ENCODE measurements at places on chromosomes 3 and 15.

GRCh38 chr3:44090036-44090435, 151.7 kb upstream of the TOPAZ1 start:
- no peak for DNase-seq

DNA sequence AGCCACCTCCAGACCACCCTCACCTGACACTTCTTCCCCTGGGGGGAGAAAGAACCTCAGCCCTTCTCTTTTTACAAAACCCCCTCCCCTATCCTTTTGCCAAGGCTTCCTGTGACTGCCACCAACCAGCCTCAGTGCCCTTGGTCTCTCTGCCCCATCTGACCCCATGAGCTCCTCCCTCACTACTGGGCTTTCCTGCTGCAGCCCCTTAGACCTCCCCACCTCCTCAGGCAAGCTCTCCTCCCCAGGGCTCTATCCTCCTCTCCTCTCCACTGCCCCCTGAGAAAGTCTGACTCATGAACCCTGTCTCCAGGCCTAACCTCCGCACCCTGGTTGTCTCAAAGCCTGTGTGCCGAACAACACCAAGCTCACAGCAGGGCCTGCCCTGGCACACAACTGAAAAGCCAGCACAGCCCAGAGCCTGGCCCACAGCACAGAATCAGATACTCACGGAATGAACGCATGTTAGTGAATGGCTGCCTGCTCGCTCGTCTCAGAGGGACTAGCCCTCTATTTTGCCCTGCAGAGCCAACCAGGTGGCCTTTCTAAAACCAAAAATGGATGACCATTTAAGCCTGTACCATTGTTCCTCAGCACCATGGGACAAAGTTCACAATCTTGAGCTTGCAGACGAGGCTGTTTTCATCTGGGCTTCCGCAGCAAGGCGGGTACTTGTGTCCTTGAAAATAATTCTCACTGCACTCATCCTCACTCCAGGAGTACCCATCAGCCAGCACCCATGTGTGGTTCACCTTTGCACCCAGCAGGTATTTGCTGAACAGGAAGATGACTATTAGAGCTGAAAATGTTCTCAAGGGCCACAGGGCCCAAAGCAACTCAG, 1.7 kb downstream of the CHDH start:
- DNase-seq: no peak

DNA sequence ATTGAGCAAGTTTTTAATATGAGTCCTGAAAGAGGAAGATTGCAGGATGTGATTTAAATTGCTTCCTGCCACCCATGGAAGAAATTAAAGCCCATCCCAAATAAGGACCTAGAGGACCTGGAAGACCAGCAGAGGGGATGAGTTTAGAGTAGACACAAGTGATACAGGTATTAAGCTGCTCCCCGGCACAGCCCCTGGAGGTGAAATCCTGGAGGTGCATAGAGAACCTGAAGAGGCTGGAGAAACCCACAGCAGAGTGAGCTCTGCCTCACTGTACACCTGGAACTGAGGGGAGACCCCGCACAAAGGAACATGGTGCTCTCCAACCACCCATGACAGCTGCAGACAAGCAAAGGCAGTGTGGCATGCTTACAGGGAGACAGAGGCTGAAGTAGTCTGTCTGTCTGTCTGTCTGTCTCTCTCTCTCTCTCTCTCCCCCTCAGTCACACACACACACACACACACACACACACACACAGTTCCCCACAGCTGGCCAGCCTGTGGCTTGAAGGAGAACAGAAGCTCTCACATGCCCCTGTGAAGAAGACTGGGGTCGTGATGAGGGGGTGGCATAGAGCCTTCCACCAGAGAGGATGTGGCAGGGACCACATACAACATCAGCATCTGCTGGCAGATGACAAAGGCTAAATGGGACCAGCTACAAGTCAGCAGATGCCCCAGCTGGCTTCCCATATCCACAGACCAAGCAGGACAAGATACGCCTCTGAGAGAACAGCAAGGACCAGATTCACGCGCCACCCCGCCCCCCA, 38.1 kb downstream of the FSIP1 start:
- DNase-seq: no peak

- DNase-seq: no peak
Measured at GRCh38 chr3:17238023-17238422, 353.3 kb downstream of the PLCL2 start.

DNA sequence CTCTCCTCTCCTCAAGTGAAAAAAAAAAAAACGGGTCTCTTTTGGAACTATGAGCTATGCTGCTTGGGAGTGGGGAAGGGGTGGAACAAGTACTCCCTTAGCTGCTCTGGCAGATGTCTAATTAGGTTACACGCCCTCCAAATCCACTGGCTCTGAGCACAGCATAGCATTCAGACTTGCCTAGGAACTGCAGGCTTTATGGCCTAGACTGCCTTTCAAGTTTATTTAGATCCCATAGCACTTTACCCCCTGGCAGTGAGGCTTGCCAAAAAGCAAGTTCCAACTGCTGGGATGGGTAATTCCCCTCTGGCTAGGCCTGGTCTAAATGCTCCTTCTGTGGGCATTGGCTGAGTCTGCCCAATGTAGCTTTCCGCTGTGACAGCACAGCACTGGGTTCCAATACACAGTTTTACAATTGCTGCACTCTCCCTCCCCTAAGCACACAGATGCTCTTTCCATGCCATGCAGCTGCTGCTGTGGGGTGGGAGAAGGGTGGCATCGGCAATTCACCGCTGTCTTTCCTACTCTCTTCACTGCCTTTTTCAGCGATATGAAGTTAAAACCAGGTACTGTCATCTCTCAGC, 152.8 kb downstream of the KCNAB1 start:
- no peak for DNase-seq

DNA sequence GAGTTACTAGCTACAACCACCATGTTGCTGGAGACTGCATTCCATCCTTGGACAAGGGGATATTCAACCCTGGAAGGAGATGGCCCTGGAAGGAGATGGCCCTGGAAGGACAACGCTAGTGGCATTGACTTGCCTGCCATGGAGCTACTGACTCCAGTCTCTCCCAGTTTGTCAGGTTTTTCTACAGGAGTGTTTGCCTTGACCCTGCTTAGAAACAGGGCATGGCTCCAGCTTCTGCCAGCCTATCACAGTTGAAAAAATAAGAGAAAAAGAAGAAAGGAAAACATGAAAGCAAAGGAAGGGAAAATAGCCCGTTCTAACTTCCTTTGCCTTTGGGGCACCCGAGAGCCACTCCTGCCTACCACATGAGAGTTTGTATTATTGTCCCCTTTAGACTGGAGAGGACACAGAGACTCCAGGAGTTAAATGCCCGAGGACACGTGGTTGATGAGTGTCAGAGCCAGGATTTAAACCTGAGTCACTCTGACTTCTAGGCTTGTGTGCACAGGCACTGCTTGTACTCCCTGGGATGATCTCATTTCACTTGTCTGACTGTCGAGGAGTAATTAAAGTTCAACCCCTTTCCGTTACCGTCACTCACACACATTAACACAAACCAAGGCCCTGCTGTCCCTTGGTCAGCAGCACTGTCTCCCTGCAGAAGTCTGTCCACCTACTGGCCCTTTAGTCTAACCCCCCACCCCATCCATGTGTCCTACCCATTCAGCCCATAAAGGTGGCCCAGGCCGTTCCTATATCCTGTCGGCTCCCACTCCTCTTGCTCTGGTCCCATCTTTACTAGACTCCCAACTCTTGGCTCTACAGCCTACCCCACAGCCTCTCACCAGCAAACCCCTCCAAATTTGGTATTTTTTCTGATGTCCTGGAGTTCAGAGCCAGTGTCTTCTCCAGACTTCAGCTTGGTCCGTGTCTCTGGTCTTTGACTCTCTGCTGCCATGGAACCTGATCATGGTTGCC, 46.1 kb downstream of the C2CD4A start:
- no peak for DNase-seq

- no peak for DNase-seq
Measured at GRCh38 chr3:85821130-85821756, 862.5 kb downstream of the CADM2 start.

DNA sequence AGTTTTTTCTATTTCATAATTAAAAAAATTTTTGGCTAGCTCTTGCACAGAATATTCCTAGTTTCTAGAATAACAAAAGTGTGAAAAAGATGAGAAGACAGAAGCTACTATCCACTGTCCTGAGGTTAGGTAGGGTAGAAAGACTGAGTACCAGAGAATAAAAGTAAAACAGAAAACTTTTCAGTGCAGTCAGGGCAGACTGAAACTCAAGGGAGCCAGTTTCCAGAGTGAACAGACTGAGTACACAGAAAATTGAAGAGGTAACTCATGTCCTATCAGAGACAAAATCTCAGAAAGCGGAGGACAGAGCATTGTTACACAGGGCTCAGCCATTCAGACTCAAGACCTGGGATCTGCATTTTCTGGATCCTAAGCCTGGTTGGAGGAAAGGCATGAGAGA, 8.8 kb upstream of the FBXO40 start:
- DNase-seq: no peak

- DNase-seq: no peak
Measured at GRCh38 chr3:130779031-130779430, 32.4 kb upstream of the PIK3R4 start.

GRCh38 chr3:23740517-23740965, 65.2 kb upstream of the UBE2E1 start:
- no peak for DNase-seq

GRCh38 chr3:4552811-4553210, 59.7 kb downstream of the ITPR1 start:
- DNase-seq: no peak

DNA sequence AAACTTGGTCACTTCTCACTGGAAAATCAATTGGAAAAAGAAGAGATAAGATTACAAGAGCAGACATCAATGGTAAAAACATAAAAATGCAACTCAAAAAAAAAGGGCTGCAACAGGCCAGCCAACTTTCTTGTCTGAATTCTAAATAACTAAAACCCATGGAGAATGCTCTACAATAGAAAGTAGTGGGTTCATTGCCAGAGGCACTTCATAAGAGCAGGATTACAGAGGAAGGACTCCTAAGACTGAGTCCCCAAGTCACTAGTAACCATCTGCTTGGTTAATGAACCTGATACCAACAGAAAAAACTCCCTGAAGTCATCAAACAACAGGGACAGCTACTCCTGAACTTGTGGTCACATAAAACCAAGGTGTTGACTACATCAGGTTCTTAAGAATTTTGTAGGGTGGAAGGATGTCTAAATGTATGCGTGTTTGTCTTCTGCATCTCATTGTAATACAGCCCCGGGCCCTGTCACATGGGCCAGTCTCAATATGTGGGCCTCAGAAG, 148.6 kb downstream of the IMPG2 start:
- no peak for DNase-seq

DNA sequence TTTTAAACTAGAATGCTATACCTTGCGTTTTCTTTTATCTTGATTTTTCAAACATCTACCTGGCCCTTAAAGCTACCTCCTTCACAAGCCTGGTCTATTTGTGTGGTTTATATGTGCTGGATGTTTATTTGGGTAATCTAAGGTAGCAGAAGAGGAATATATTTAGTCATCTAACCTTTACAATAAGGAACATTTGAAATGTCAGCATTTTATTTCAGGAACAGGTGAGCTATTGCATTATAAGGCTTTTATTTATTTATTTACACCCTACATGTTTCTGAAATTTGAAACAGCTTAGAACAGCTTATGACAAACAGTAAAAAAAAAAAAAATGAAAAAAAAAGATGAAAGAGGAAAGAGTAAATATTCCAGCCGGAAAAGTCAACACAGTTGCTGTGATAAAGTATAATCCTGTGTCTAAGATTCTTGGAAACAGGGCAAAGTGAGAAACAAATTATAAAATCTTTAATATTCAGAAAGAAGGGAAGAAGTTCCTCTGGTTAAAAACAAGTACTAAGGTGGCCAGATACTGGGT, 19.5 kb downstream of the HHLA2 start:
- DNase-seq: no peak

DNA sequence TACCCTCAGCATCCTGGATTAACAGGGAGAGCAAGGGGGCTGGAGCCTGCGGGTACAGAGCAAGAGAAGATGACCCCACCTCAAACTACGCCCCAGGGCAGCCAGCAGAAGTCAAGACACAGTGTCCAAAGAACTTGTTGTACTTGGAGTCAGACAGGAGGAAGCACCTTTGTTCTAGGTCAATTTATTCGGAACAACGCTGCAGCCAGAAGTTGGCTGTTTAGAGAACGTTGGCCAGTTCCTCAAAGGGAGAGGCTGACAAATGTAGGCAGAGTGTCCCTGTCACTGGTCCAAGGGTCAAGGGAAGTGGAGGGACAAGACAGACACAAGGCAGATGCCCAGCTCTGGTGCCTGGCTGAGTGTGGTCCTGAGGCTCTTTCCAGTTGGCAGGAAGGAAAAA, 32.1 kb upstream of the PIAS1 start:
- DNase-seq: no peak

DNA sequence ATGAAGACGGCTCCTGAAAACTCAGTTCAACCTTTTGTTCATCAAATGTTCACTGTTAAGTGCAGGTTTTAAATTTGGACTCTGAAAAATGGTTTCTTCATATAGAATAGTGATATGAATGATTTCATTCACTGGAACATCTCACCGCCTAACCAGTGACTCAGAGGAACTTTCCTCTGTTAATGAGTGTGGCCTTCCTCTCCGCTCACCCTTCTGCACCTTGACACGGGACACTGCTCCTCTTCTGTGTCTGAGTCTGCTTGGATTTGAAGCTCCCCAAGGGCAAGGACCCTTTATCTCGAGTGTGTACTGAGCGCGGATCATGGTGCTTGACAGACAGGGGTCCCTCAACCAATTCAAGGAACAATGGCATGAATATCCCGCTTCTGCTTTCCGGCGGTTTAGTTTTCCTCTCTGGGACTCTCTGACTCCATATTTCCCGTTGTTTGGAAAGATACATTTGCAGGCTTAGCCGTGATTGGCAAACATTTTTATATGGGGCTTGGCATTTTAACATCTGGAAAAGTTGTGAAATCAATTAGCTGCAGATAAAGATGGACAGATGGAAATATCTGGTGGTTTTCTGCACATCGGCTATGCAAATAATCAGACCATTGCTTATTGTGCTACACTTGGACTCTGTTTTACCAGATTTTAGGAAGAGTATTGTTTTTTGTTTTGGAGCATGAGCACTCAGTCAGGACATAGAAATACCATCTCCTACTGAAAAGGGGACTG, 20.9 kb downstream of the KBTBD8 start:
- DNase-seq: no peak

- no peak for DNase-seq
Measured at GRCh38 chr3:20405744-20406143, 219.7 kb upstream of the SGO1 start.

GRCh38 chr3:41304593-41304992, 105.3 kb downstream of the CTNNB1 start:
- no peak for DNase-seq

DNA sequence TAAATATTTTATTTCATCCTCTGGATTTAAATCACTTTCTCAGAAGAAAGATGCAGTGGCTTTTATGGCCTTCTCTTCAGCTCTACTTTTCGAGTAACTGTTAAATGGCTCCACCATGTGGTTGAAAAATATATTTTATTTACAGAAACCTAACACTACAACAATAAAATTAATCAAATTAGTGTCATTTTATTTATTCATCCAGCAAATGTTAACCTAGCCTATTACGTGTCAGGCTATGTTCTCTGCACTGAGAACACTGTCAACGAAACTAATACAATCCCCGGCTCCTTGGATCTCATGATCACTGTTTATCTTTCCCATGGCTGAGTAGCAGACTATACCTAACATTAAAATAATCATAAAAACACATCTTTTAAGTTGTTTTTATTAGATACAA, 148.0 kb upstream of the OSTN start:
- peak; percentile 7 for DNase-seq

All from hematopoietic multipotent progenitor cell (in vitro differentiated cells).